ENCODE measurements at places on chromosomes 16 and 17.

DNA sequence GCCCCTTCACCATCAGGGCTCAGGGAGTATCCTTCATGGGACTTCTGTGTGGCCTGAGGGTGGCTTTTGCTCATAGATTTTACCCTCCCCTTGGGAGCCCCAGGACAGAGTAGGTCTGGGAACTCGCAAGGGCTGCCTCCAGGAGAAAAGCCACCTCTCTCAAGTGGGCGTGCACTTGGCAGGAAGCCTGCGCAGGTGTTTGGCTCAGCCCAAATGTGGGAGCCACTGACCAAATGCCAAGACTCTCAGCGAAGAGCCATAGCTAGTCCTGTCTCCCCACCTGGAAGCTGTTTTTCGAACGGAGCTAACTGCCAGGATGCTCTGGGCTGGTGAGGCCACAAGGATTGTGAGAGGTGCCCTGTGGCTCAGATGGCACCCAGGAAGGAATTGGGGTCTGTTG is 2.0 kb upstream of the HSD17B2 start:
- DNase-seq: no peak

- no peak for DNase-seq
These were observed 27.3 kb downstream of the CENPV start for GRCh38 chr17:16325964-16326363.

DNA sequence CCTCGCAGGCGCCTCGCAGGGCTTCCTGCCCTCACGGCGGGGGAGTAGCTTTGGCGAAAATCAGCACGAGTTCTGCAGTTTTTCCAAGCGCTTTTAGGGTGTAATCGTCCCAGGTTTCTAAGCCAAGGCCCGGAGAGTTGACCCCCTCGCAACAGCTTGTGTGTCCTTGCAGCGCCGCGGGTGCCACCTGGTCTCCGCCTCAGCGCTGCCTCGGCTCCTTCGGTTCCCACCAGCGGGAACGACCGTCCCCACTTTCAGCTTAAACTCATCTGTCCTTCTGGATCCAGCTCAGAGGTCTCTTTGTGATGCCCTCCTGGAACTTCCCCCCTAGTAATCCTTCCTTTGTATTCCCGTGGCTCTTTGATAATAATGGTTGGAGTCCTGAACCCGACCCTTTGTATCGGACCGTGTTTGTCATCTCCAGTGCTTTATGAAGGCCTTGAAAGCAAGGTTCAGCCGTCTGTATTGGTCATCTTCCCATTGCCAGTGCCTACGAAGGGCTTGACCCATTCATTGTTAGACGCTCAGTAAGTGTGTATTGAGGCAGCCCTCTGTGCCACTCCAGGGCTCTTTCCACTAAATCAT is 858 bp upstream of the SMARCE1 start:
- no peak for DNase-seq

DNA sequence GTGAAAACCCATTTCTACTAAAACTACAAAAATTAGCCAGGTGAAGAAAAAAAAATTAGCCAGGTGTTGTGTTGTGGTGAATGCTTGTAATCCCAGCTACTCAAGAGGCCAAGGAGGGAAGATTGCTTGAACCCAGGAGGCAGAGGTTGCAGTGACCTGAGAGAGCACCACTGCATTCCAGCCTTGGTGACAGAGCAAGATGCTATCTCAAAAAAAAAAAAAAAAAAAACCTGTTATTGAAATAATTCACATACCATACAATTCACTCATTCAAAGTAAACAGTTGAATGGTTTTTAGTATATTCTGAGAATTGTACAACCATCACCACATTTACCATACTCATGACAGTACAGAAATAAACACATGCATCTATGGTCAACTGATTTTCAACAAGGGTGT is 31.0 kb downstream of the ZNRF1 start:
- DNase-seq: no peak

DNA sequence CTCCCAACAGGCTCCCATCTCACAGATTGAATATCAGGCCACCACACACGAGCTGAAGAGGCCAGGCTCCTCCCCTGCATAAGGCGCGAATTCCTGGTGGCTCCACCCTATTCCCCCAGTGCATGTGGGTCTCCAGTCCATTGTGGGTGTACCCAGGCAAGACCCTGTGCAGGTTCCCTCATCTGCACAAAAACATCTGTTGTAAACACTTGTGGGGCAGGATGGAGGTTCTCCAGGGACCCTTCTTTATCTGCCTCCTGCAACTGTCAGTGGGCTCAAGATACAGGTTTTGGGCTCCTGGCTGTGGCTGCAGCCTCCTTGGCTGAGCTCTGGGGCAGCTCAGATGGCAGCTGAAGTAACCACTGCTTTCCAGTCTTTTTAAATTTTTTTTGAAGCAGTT is 17.6 kb upstream of the LGALS9 start:
- no peak for DNase-seq

GRCh38 chr17:74251051-74251450 is 23.0 kb upstream of the DNAI2 start:
- no peak for DNase-seq

GRCh38 chr16:65342231-65342866 is 220.5 kb upstream of the CDH11 start:
- no peak for DNase-seq

DNA sequence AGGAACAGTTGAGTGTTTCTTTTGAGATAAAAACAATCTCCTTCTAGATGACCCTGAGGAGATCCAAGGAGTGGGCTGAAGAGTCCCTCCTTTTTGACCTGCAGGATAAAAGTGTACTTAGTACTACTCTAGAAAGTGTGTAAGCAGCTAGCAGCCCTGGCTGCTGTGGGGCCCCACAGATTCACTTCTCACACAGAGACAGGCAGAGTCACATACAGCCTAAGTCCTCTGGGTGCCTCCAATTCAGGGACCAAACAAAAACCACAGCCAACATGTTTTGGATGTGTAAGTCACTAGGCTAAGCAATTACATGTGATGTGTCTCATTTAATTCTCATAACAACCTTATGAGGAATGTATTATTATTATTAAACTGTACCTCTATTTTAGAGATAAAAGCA is 97.1 kb downstream of the TMEM100 start:
- DNase-seq: no peak

DNA sequence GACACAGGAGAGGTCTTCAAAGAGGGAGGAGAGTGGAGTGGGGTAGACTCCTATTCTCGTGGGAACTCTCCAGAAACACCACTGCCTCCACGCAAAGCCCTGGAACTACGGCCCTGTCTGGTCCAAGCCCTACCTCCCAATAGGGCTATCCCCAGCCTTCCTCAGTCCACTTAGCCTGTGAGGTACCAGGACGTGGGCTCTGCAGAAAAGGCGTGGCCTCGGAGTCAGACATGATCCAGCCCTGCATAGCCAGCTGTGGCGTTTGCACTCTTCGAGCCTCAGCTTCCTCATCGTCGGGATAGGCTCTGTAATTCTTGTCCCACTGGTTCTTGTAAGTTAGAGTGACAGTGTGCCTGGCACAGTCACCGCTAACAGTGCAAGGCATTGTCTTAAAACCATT is 13.8 kb downstream of the ENDOV start:
- DNase-seq: no peak
